ENCODE measurements at places on chromosomes 6 and 20.
A peak's percentile ranks its signal among the peaks of the same experiment; 100 is the strongest.

DNA sequence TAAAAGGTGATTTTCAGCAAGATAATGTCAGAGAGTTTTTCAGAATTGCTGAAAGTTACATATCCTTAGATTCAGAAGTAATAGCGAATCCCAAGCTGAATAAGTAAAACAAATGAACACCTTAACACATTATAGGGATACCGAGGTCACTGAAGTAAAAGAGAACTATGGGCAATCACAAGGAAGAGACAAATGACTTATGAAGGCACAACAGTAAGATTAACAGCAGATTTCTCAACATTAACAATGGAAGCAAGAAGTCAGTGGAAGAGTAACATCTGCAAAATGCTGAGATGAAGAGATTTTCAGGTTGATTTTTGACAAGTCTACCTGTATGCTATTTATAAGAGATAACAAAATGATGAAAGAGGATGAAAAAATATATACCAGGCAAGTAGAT lies 86.1 kb upstream of the EZR start:
- DNase-seq: no peak

GRCh38 chr20:58567437-58567836 lies 52.2 kb upstream of the APCDD1L start:
- DNase-seq: no peak

DNA sequence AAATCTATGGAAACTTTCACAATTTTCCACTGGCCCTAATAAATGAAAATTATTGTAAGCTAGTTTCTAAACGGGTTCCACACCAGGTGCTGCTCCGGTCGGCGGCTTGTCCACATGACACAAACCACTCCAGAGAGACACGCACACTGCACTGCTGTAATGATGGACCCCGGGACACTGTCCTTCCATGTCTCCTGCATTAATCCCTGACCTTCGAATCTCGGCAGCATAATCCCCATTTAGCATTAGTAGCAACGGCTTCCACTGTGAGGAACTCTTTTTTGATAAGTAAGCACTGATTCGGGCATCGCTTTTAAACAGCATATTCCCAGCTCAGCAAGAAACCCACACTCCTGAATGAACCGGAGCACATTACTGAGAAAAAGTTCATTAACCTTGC lies 43.5 kb downstream of the INSM1 start:
- no peak for DNase-seq

GRCh38 chr6:43703512-43704429 lies 16.2 kb upstream of the MRPS18A start:
- no peak for DNase-seq

- DNase-seq: no peak
Observed at GRCh38 chr6:36198986-36199385, 2.4 kb downstream of the BRPF3 start.

GRCh38 chr20:478949-479429 lies 16.7 kb upstream of the TBC1D20 start:
- DNase-seq: peak; percentile 66

DNA sequence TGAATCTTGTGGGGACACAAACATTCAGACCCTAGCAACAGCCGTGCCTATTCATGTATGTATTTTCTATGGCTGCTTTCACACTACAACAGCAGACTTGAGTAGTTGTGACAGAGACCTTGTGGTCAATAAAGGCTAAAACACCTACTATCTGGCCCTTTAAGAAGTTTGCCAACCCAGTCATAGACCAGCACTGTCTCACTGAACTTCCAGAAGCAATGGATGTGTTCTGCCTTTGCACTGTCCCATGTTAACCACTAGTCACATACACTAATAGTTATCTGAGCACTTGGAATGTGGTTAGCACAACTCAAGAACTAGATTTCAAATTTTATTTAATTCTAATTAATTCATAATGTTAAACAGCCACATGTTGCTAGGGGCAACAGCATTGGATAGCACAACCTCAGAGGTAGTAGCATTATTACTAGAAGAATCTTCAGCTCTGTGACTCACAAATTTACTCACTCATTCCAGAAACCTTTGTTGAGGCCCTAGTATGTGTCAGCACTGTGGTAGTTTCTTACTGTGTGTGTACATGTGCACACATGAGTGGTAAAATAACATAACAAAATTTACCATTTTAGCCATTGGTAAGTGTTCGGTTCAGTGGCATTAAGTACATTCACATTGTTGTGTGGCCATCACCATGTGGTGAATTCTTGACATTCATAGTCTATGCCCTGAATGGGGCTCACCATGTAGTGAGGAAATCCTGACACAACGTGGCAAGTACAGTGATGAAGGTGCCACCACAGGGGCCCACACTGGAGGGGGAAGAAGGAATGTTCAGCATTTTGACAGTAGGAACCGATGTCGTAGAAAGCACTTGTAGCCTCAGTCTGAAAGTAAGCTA lies 107.3 kb downstream of the CEP57L1 start:
- peak; percentile 36 for DNase-seq

DNA sequence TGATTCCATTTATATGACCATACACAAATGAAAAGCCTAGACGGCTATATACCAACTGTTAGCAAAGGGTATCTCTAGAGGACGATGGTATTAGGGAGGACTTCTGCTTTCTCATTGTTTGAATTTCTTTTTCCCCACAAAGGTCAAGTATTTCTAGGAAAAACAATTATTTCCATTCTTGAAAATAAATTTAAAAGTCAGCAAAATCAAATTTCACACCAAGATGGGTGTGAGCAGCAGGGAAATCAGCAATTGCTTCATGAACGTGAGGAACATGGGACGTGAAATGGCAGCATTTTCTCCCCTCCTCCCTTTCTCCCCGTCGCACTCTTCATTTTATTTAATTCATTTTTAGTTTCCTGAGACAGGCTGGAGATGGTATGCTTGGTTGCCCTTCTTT lies 5.2 kb upstream of the ZFAND3 start:
- no peak for DNase-seq
